ENCODE measurements at places on chromosomes 3 and 15.

DNA sequence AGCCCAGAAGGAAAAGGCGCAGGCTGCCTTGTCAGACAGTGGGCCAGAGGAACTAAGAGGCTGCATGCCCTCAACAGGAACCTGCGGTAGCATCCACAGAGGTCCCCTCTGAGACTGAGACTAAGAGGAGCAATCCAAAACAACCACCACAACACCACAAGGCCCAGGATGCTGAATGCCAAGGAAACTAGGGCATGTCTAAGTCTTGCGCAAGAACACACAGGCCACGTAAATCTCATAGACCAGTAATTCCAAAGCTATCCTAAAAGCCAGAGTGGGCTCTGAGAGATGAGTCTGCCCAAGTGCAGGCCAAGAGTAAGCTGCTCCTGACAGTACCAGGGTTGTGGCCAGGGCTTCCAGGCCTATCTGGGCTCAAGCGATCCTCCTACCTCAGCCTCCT is 12.9 kb downstream of the MON1A start:
- H3K4me1 ChIP-seq = no peaks in the 10 kb centered on the region
- DNase-seq = no peak
- no peak overlapping the region for H3K4me3 ChIP-seq
- no peak overlapping the region for H3K27ac ChIP-seq
- peaks cover 17% of the 10 kb centered on the region for H3K36me3 ChIP-seq

- H3K36me3 ChIP-seq = peaks cover 13% of the 10 kb centered on the region
- H3K4me3 ChIP-seq = no peak overlapping the region
- no peaks in the 10 kb centered on the region for H3K27me3 ChIP-seq
- H3K4me1 ChIP-seq = peaks cover 66% of the 10 kb centered on the region
These were observed 43.1 kb upstream of the LIMD1 start for GRCh38 chr3:45551214-45552010.

DNA sequence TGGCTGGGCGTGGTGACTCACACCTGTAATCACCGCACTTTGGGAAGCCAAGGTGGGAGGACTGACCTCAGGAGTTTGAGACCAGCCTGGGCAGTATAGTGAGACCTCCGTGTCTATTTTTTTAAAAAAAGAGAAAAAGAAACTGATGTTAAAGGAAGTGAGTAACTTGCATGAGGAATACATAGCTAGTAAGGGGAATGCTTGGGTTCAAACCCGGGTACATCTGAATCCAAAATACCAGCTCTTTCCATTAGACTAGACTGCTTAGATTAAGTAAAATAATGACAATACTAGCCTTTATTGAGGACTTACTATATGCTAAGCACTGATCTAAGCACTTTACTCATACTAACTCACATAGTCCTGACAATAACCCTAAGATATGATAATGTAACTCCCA is 22.4 kb downstream of the TM4SF4 start:
- H3K36me3 ChIP-seq = no peaks in the 10 kb centered on the region
- no peak overlapping the region for H3K27ac ChIP-seq
- H3K4me1 ChIP-seq = no peaks in the 10 kb centered on the region
- no peak for DNase-seq
- H3K4me3 ChIP-seq = no peak overlapping the region

DNA sequence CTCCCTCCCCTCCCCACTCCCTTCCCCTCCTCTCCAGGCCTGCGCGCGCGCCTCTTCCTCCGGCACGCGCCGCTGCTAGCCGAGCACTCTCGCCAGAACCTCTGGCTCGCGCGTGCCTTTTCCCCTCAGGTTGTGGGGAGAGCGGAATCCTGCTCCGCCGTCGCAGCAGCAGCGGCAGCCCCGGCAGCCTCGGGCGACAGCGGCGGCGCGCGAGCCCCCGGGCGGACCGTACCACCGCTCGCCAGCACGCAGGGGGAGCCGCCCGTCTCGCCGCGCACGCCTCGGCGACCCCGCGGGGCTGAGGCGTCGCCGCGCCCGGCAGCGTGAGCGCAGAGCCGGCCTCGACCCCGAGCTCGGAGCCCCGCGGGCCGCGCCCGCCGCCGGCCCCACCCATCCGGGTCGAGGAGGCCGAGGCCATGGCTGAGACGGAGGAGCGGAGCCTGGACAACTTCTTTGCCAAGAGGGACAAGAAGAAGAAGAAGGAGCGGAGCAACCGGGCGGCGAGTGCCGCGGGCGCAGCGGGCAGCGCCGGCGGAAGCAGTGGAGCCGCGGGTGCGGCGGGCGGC is at the start of gene CDV3:
TSS of gene CDV3 (plus strand) at position 58 of the 566 bp plus-strand sequence. CDS start at position 417, 359 bp downstream.
- peaks cover 52% of the 10 kb centered on the region for H3K4me1 ChIP-seq
- H3K36me3 ChIP-seq = peaks cover 22% of the 10 kb centered on the region
- no peaks in the 10 kb centered on the region for H3K27me3 ChIP-seq
- peak within 1 kb of the TSS; percentile 99 for H3K27ac ChIP-seq

DNA sequence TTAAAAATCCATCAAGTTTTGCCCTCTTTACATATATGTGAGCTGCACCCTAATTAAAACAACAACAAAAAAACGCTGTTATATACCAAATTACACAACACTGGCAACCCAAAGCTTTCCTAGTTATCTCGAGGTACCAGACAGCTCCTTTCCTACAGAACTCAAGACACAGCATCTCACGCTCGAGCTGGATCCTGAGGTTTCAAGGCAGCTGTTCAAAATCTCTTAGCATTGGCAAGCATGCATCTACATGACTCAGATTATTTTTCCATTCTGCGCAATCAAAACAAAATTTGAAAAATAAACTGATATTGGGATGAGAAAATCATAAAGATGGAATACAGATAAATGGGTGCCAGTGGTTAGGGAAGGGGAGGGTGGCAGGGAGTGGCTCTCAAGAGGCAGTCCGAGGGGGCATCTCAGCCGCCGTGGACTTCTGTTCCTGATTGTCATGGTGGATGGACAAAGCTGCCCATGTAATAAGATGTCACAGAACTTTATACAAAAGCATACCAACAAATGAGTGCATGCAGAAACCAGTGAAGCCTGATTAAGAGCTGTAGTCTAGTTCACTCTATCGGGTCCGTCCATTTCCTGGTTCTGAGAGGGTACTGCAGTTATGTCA is 91.5 kb downstream of the ADAMTS17 start:
- no peaks in the 10 kb centered on the region for H3K27me3 ChIP-seq
- H3K27ac ChIP-seq = no peak overlapping the region
- peak; percentile 13 for DNase-seq
- no peak overlapping the region for H3K4me3 ChIP-seq
- no peaks in the 10 kb centered on the region for H3K4me1 ChIP-seq
- H3K36me3 ChIP-seq = no peaks in the 10 kb centered on the region

DNA sequence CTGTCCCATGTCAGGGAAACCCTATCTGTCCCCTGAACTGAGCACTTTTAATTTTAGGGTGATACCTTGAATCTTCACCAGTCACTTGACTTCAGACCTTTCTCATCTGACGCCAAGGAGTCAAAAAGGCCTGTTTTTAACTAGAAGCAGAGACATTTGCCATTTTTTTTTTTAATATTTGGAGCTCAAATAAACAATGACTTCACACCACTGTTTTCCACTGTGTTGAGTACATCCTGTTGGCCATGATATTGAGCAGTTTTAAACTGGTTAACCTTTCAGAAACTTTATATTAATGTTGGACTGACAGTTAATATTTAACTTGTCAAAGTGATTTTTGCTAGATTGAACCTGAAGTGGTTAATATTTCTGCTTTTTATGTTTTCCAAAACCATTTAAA is 28.2 kb downstream of the DAG1 start:
- peak overlapping the region; percentile 23 for H3K27ac ChIP-seq
- no peak overlapping the region for H3K4me3 ChIP-seq
- H3K36me3 ChIP-seq = no peaks in the 10 kb centered on the region
- no peaks in the 10 kb centered on the region for H3K27me3 ChIP-seq
- peaks cover 67% of the 10 kb centered on the region for H3K4me1 ChIP-seq

- peak; percentile 83 for DNase-seq
- H3K27ac ChIP-seq = peak overlapping the region; percentile 77
- no peak overlapping the region for H3K4me3 ChIP-seq
- H3K27me3 ChIP-seq = no peaks in the 10 kb centered on the region
These were observed 31.0 kb downstream of the ANP32A start for GRCh38 chr15:68789534-68790241.

DNA sequence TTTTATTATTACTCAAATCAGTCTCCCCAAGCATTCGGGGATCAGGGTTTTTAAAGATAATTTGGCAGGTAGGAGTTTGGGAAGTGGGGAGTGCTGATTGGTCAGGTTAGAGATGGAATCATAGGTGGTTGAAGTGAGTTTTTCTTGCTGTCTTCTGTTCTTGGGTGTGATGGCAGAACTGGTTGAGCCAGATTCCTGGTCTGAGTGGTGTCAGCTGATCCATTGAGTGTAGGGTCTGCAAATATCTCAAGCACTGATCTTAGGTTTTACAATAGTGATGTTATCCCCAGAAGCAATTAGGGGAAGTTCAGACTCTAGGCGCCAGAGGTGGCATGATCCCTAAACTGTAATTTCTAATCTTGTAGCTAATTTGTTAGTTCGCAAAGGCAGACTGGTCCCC is 20.6 kb upstream of the TRANK1 start:
- no peaks in the 10 kb centered on the region for H3K4me1 ChIP-seq
- no peak for DNase-seq

GRCh38 chr3:130263708-130264107 is 81.8 kb upstream of the COL6A5 start:
- no peak overlapping the region for H3K27ac ChIP-seq
- no peak overlapping the region for H3K4me3 ChIP-seq
- H3K27me3 ChIP-seq = no peaks in the 10 kb centered on the region
- no peaks in the 10 kb centered on the region for H3K4me1 ChIP-seq
- no peaks in the 10 kb centered on the region for H3K36me3 ChIP-seq

GRCh38 chr3:189419038-189419437 is 212.2 kb upstream of the TP63 start:
- H3K4me3 ChIP-seq = no peak overlapping the region
- DNase-seq = no peak
- no peak overlapping the region for H3K27ac ChIP-seq

- DNase-seq = no peak
- H3K4me1 ChIP-seq = no peaks in the 10 kb centered on the region
- H3K36me3 ChIP-seq = no peaks in the 10 kb centered on the region
- H3K27me3 ChIP-seq = no peaks in the 10 kb centered on the region
- H3K27ac ChIP-seq = no peak overlapping the region
- no peak overlapping the region for H3K4me3 ChIP-seq
These were observed 98.6 kb downstream of the ZIC1 start for GRCh38 chr3:147507638-147508286.

GRCh38 chr3:18189282-18190050 is 235.7 kb downstream of the SATB1 start:
- no peak overlapping the region for H3K4me3 ChIP-seq
- no peaks in the 10 kb centered on the region for H3K27me3 ChIP-seq
- DNase-seq = no peak
- H3K36me3 ChIP-seq = no peaks in the 10 kb centered on the region
- no peaks in the 10 kb centered on the region for H3K4me1 ChIP-seq
- H3K27ac ChIP-seq = no peak overlapping the region

- no peaks in the 10 kb centered on the region for H3K36me3 ChIP-seq
- H3K27ac ChIP-seq = no peak overlapping the region
- H3K4me1 ChIP-seq = peaks cover 18% of the 10 kb centered on the region
- no peaks in the 10 kb centered on the region for H3K27me3 ChIP-seq
These were observed 173.3 kb downstream of the RBMS3 start for GRCh38 chr3:29454161-29454611.

All from stomach (tissue), 19 donors.